ENCODE measurements at places on chromosomes 2 and 18.

DNA sequence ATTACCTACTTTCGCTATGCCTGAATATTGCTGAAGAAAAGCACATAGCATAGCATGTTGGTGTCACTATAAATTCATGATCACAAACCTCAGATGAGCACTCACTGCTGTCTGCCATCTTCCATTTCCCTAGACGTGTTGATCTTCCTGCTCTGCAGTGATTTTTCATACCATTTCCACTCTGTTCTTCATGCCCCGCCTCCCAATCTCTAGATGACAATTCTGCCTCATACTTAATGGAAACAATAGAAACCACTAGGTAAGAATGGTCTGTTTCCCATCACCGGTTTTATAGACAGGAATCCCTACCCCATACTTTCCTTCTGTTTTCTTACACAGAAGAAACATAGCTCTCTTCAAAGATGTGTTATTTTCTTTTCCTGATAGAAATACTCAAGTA, 63.8 kb downstream of the PIK3C3 start:
- no peak for DNase-seq

DNA sequence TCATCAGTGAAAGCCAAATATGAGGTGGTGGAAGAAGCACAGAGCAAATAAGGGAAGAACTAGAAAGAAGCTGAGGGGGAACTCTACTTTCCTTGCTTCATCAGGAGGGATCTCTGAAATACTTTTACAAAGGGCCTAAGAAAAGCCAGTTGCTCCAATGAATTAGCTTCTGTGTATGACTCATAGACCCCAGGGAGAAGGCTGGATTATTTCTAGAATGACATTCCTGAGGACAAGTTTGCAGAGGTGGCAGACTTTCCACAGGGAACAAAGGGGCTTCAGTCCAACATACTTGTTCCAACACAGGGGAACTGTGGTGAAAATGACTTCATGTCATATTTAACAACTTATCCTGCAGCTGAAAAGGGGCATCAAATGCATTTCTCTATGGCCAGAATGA, 29.0 kb downstream of the DOK1 start:
- DNase-seq, result no peak

GRCh38 chr2:152648336-152648735, 68.9 kb downstream of the PRPF40A start:
- no peak for DNase-seq

- DNase-seq, result no peak
Observed at GRCh38 chr2:121483021-121483420, 47.7 kb upstream of the RNU4ATAC start.

GRCh38 chr2:101930019-101930418, 61.7 kb upstream of the IL1R2 start:
- no peak for DNase-seq
